CD8-positive, alpha-beta T cell (primary cell): ENCODE measurements at places on chromosomes 4 and X.

- DNase-seq = no peak
These were observed 37.0 kb upstream of the ATP6AP2 start for GRCh38 chrX:40543661-40544328.

DNA sequence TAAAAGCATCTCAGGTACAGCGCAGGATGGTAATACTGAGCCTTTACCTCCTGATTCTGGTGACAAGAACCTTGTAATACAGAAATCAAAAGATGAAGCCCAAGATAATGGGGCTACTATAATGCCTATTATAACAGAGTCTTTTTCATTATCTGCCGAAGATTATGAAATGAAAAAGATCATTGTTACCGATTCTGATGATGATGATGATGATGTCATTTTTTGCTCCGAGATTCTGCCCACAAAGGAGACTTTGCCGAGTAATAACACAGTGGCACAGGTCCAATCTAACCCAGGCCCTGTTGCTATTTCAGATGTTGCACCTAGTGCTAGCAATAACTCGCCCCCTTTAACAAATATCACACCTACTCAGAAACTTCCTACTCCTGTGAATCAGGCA is 3.2 kb downstream of the ZBTB33 start:
- DNase-seq = no peak

DNA sequence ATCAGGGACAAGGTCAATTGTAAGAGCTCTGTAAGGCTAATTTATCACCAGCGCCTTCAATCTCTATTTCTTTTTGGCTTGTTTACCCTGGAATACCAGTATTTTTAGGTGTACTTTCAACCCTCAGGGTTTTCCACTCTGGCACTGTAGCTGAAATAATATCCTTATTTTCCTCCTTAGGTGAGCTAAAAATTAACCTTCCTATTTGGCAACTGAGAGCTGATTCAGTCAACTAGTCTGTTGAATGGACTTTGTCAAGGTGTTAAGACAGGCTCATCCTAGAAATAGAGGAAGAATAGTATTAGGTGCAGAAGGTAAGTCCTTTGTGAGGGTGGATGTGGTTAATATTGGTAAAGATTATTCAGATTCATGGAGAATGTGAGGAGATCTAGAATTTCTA is 101.3 kb upstream of the BANK1 start:
- DNase-seq = no peak

DNA sequence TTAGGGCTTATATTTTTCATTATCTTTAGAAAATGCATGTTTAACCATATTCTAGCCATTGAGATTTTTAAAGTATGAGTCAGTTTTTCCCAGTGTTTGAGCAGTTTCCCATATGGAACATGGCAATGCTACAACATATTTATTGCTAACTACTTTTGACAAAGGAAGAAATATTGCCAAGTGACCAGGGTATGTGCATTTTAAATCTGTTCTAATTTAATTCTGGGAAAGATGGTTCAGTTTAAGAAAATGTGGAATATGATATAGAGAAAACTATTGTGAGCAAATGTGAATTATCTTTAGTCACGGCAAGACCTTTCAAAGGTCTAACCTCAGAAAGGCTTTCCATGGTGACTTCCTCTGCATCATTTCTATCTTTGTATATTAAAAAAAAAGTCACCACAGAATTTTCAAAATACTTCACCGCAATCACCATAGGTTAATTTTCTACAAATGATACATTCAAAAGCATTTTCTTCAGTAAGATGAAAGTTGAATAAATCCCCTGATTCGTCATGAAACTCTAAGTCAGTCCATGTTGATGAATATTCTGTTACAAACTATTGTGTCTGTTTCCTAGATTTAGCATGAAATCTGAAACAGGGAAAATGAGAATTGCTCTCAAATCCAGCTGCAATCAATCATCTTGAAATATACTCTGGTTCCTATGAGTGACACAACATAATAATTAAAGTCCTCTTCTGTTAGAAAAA is 2349.0 kb upstream of the TENM3 start:
- DNase-seq = no peak

- DNase-seq = no peak
These were observed 25.0 kb upstream of the DGKK start for GRCh38 chrX:50495616-50496015.

DNA sequence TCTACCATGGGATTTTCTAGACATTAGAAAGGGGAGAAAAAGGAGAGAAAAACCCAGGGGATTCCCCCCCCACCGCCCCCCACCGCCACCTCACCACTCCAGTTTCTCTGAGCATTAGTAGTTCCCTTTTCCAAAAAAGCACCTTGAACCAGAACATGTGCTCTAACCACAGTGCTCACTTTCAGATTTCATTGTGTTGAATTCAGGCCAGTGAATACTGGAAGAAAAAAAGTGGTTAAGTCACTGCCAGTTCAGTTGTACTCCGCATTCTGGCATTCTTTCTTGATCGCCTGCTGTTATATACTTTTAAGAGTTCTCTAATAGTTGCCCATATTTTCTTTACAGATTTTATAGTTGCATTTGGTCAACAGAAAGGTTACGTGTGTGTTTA is 40.9 kb downstream of the JADE3 start:
- no peak for DNase-seq

- DNase-seq = no peak
These were observed 1309.0 kb upstream of the PABPC4L start for GRCh38 chr4:135510582-135510981.
